ENCODE measurements at places on chromosomes 5 and 9.

GRCh38 chr9:127837346-127837745 is 17.1 kb downstream of the ENG start:
- no peaks in the 10 kb centered on the region for H3K27me3 ChIP-seq
- no peak for DNase-seq
- H3K4me3 ChIP-seq = no peak overlapping the region
- H3K27ac ChIP-seq = no peak overlapping the region

- H3K4me3 ChIP-seq = peak within 1 kb of the TSS; percentile 91
- H3K36me3 ChIP-seq = peaks cover 1% of the 10 kb centered on the region
Observed at GRCh38 chr9:132670457-132671391, at the start of gene GTF3C4. Gene GTF3C4 (plus strand): TSS chr9:132670464. CDS start chr9:132670599, 135 bp downstream.

GRCh38 chr9:36999728-37000333 is 34.2 kb downstream of the PAX5 start:
- H3K27me3 ChIP-seq = peaks cover 96% of the 10 kb centered on the region
- no peak for DNase-seq
- H3K4me3 ChIP-seq = no peak overlapping the region
- no peaks in the 10 kb centered on the region for H3K36me3 ChIP-seq
- H3K27ac ChIP-seq = no peak overlapping the region

GRCh38 chr5:131329286-131329560 is 65.4 kb downstream of the CDC42SE2 start:
- H3K27ac ChIP-seq = no peak overlapping the region
- peaks cover 4% of the 10 kb centered on the region for H3K36me3 ChIP-seq
- DNase-seq = no peak
- H3K4me3 ChIP-seq = no peak overlapping the region
